Mesothelial cell of epicardium (in vitro differentiated cells): ENCODE measurements at places on chromosomes 11 and 22. TPM values are rescaled to one million over a fixed set of nuclear protein-coding genes. Genes with fewer than 3 reads are reported as not detected.

- H3K4me1 ChIP-seq = peaks cover 13% of the 10 kb centered on the region
- no peaks in the 10 kb centered on the region for H3K27me3 ChIP-seq
- H3K4me3 ChIP-seq = no peak overlapping the region
- no peaks in the 10 kb centered on the region for H3K36me3 ChIP-seq
Observed at GRCh38 chr11:110061296-110061695, 31.9 kb upstream of the ZC3H12C start.

DNA sequence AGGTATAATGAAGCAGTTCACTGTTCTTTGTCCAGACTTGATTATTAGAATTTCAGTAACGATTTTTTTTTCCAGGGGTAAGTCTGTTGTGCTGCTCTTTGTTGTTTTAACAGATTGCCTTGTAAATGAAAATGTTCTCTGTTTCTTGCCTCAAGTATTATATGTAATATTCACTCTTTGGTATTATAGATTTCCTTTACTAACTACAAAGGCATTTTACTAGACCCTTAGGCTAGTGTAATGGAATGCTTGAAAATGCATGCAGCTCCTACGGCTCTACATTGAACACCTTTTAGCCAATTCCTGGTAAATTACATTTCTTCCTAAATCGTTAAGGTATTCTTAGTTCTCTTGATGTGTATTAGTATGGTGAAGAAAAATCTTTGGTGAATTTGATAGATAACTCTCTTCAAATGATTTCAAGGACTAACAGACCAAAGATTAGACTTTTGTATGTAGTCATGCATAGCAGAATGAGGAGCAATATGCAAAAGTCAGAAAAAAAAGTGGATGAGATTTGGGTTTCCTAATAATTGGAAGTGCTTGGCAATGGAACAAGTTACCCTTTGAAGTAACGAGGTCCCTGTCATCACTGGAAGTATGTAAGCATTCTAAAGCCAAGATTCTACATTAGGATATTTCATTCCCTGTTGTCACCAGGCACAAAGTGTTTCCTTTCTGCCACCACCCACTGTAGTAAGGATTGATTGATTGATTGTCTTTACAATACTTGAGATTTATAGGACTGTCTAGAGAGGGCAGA, 113.1 kb downstream of the DBX1 start:
- H3K36me3 ChIP-seq = peaks cover 30% of the 10 kb centered on the region
- no peak for DNase-seq
- no peaks in the 10 kb centered on the region for H3K27me3 ChIP-seq
- H3K27ac ChIP-seq = peak overlapping the region; percentile 90
- H3K4me3 ChIP-seq = no peak overlapping the region

DNA sequence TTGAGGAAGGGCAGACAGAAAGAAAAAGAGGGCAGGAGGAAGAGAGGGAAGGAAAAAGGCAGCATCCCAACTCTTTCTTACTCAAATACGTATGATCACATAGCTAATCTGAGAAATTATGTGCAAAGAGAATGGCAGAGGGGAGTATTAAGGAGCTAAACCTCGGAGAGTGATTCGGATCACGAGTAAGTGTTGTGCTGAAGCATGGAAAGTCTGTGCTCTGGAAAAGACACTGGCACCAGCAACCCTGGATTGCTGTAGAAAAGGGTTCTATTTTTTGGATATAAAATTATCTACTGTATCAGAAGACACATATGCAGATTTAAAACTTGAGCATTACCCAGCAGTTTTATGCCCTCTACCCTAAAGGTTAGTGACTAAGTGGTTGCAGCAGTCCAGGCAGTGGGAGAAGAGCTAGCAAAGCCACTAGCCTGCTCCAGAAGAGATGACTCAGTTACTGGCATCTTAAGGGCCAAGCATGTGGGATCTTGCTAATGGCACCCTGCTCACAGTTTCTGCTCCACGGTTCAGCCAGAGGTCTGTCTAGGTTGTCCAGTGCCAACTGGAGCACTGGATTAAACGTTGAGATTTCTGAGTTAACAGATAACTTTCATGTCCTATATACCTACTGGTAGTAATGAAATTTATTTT, 151.7 kb downstream of the SWAP70 start:
- H3K4me1 ChIP-seq = peaks cover 4% of the 10 kb centered on the region
- no peak overlapping the region for H3K4me3 ChIP-seq
- DNase-seq = no peak
- no peaks in the 10 kb centered on the region for H3K27me3 ChIP-seq
- H3K36me3 ChIP-seq = peaks cover 26% of the 10 kb centered on the region

DNA sequence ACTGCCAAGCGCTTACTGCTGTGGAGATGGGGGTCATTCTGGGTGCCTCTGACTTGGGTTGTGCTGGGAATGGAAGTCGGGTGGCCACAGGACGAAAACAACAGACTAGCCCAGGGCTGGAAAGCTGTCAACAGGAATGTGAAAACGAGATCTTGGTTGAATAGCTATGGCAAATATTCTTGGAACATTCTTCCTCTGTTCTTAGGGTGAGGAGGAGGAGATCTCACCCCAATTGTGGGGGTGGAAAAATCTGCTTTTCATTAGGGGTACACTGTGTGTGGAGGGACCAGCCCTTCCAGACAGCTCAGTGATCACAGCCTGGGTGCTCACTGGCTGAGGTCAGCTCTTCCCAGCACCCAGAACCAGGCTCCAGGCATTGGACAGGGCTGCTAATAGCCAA, 52.0 kb upstream of the PRSS23 start:
- H3K4me1 ChIP-seq = peaks cover 39% of the 10 kb centered on the region
- H3K27ac ChIP-seq = peak overlapping the region; percentile 56
- H3K27me3 ChIP-seq = peaks cover 12% of the 10 kb centered on the region
- no peaks in the 10 kb centered on the region for H3K36me3 ChIP-seq
- DNase-seq = no peak
- no peak overlapping the region for H3K4me3 ChIP-seq

GRCh38 chr11:76919887-76920746, 59.4 kb downstream of the ACER3 start:
- no peak overlapping the region for H3K4me3 ChIP-seq
- peaks cover 18% of the 10 kb centered on the region for H3K4me1 ChIP-seq
- no peaks in the 10 kb centered on the region for H3K36me3 ChIP-seq
- H3K27ac ChIP-seq = no peak overlapping the region

GRCh38 chr22:41596776-41597634, 7.4 kb upstream of the PMM1 start:
- H3K4me1 ChIP-seq = peaks cover 3% of the 10 kb centered on the region
- H3K27ac ChIP-seq = no peak overlapping the region
- H3K4me3 ChIP-seq = no peak overlapping the region
- peaks cover 2% of the 10 kb centered on the region for H3K36me3 ChIP-seq

DNA sequence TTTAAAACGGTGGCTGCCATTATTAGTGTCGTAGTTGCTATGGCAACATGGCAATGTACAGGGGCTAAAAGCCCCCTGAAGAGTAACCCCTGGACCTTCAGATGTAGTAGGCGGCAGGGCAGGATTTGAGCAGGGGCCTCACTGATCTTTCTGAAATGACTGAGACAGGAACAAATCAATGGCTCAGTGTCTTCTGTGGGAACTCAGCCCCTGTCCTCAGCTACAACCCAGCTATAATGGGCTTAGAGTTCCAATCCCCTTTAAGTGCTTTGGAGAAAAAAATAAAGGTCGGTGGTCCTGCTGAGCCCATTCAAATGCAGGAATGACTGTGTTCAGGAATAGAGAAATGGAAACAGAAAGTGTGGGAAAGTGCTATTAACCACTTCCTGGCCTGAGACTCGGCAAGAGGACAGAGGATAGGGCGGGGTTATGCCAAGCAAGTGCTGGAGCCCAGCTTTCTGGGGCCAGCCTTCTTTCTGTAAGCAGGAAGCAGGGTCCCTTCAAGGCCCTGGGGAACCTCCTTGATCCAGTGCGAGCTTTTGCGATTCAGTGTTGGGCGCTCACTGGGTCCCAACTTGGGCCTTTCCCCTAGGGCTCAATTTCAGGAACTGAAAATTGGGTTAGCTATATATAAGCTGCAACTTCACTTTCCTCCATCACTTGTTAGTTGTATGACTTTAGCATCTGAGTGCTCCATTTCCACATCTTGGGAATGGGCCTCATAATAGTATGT, 6.1 kb upstream of the CD82 start:
- no peak overlapping the region for H3K4me3 ChIP-seq
- peaks cover 3% of the 10 kb centered on the region for H3K27me3 ChIP-seq
- H3K27ac ChIP-seq = no peak overlapping the region
- no peaks in the 10 kb centered on the region for H3K36me3 ChIP-seq
- no peak for DNase-seq

DNA sequence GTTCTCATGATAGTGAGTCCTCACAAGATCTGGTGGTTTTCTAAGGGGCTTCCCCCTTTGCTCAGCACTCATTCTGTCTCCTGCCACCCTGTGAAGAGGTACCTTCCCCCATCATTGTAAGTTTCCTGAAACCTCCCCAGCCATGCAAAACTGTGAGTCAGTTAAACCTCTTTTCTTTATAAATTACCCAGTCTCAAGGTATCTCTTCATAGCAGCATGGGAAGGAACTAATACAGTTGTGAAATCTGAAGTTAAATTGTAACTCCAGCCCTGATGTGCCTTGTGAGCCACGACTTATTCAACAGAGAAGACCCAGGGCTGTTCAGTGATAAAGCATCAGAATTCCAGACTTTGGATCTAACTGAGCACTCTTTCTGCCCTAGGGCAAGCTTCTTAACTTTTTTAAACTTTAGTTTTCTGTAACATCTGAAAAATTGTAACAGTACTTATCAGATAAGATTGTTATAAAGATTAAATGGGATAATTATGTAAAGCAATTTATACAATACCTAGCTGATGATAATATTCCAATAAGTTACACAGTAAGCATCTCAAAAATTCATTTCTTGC, 220.0 kb downstream of the TRPC6 start:
- no peaks in the 10 kb centered on the region for H3K4me1 ChIP-seq
- H3K4me3 ChIP-seq = no peak overlapping the region
- no peak for DNase-seq
- peaks cover 26% of the 10 kb centered on the region for H3K27me3 ChIP-seq
- H3K36me3 ChIP-seq = no peaks in the 10 kb centered on the region

GRCh38 chr11:118401880-118402590, 629 bp downstream of the ATP5MG start:
- H3K27me3 ChIP-seq = no peaks in the 10 kb centered on the region
- peak overlapping the region; percentile 98 for H3K27ac ChIP-seq
- peaks cover 21% of the 10 kb centered on the region for H3K4me1 ChIP-seq
- no peak for DNase-seq
- H3K4me3 ChIP-seq = peak overlapping the region; percentile 95

DNA sequence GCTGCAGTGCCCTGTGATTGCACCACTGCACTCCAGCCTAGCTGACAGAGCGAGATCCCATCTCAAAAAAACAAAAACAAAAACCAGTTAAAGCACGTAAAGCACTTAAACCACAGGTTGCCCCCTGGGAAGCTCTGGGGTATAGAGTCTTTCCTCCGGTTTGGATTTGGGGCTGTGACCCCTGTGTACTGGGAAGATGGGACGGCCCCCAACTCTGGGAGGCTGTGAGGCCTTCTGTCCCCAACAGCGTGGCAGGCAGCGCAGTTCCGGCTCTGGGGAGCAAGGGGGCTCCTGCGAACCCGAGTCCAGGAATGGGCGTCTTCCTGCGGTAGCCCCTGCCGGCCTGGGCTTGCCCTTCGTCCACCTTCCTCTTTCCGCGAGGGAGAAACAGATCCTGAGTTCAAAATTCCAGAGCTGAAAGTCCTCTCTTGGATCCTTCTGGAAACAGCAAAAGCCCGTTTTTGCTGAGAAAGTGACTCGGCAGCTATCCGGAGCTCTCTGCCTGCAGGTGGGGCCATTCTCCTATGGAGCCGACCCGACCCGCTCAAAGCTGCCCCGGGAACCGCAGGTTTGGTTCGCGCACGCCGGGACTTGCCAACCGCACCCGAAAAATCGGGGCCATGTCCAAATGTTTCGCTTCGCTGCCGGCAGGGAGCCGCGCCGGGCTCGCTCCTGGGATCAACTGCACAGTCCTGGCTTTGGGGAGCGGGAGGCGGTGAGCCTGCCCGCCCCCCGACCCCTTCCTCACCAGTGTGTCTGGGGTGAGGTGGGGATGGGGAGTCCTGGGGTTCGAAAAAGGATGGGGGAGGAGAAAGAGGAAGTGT, 36.3 kb upstream of the POLA2 start:
- peak overlapping the region; percentile 30 for H3K27ac ChIP-seq
- no peak for DNase-seq
- H3K4me3 ChIP-seq = peak overlapping the region; percentile 76
- peaks cover 10% of the 10 kb centered on the region for H3K36me3 ChIP-seq
- peaks cover 18% of the 10 kb centered on the region for H3K4me1 ChIP-seq
- peaks cover 3% of the 10 kb centered on the region for H3K27me3 ChIP-seq

DNA sequence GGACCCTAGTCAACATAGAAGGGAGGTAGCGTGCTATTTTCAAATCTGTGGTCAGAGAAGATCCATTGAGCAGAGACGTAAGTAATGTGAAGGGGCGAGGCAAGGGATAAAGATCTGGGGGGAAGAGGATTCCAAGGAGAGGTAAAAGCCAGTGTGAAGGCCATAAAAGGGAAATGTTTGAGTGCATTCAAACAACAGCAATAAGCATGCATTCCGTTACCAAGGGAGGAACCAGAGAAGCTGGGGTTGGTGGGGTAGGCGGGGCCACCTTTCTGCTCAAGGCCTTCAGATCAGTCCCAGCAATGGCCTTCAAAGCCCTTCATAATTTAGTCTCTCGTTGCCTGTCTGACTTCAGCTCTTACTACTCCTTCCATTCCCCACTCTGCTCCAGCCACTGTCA, 18.4 kb upstream of the SMPD1 start:
- DNase-seq = no peak
- H3K4me3 ChIP-seq = no peak overlapping the region
- no peaks in the 10 kb centered on the region for H3K4me1 ChIP-seq

- H3K4me3 ChIP-seq = no peak overlapping the region
- no peak overlapping the region for H3K27ac ChIP-seq
- H3K4me1 ChIP-seq = peaks cover 10% of the 10 kb centered on the region
- H3K36me3 ChIP-seq = no peaks in the 10 kb centered on the region
- peaks cover 45% of the 10 kb centered on the region for H3K27me3 ChIP-seq
Observed at GRCh38 chr11:45362636-45363035, 76.5 kb upstream of the SYT13 start.

- H3K36me3 ChIP-seq = peaks cover 2% of the 10 kb centered on the region
- no peak for DNase-seq
- H3K4me3 ChIP-seq = no peak overlapping the region
- no peaks in the 10 kb centered on the region for H3K4me1 ChIP-seq
- H3K27ac ChIP-seq = no peak overlapping the region
Observed at GRCh38 chr22:47233316-47234243, 471.1 kb downstream of the TBC1D22A start.

The HEPN1 gene
- not detected in 3 replicates for total RNA-seq

The KCNE3 gene
- 4.3 to 5.1 TPM (median 5.0 TPM) in 3 replicates for total RNA-seq

The LRP4 gene
- total RNA-seq = 26.2 to 29.2 TPM (median 26.8 TPM) in 3 replicates

The CCDC73 gene
- 0.27 to 0.68 TPM (median 0.44 TPM) in 3 replicates for total RNA-seq

The POU2AF2 gene
- not detected in 3 replicates for total RNA-seq

The OMP gene
- total RNA-seq = 0.80 to 1.5 TPM (median 1.4 TPM) in 3 replicates

The CTSW gene
- not detected in 3 replicates for total RNA-seq

The HTR3B gene
- not detected in 3 replicates for total RNA-seq

The HNRNPUL2 gene
- 60.3 to 62.0 TPM (median 61.5 TPM) in 3 replicates for total RNA-seq

The KCNK4 gene
- total RNA-seq = 0.22 to 0.58 TPM (median 0.27 TPM) in 3 replicates

The CD59 gene
- 162 to 176 TPM (median 171 TPM) in 3 replicates for total RNA-seq

The SLC22A25 gene
- total RNA-seq = not detected in 3 replicates

The GLYATL1 gene
- total RNA-seq = 0.25 to 0.89 TPM (median 0.33 TPM) in 3 replicates

The ALDH3B2 gene
- total RNA-seq = 2.5 to 3.1 TPM (median 2.7 TPM) in 3 replicates
